Stimulated activated CD8-positive, alpha-beta memory T cell treated with anti-CD3 and anti-CD28 coated beads, Interleukin-2, amount 100 ng/mL, for 1 hour (primary cell): ENCODE measurements at places on chromosomes 1 and 21.

DNA sequence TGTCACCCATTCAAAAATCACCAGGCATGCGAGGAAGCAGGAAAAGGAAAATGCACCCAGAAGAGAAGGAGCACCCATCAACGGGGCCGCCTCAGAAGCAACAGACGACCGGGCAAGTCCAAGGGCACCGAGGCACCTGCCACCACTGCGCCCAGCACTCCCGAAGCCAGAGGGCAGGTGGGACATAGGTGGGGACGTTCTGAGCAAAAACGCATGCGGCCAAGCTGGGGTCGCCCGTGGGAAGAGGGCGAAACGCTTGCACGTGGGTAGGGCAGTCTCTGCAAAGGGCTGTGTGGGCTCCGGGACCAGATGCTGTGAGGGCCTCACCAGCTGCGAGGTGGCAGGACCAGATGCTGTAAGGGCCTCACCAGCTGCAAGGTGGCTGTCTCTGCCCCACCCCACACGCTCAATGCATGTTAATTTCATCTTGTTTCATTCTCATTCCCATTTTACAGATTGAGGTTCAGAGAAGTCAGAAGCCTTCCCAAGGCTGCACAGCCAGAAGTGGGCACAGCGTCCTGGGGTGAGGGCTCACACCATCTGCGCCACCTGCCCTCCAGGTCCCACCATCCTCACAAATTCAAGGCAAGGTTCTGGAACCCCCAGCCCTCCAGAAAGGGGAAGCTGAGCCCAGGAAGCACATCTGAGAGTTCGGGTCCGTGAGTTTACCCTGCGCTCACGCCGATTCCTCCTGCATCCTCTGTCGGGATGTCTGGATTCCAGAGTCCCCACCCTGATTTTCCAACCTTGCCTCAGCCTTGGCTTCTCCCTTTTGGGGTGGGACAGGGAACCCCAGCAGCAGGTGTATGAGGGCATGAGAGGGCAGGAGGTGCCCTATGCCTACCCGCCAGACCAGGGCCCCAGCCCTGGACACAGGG, 8.2 kb upstream of the SAMD11 start:
- DNase-seq, result no peak

DNA sequence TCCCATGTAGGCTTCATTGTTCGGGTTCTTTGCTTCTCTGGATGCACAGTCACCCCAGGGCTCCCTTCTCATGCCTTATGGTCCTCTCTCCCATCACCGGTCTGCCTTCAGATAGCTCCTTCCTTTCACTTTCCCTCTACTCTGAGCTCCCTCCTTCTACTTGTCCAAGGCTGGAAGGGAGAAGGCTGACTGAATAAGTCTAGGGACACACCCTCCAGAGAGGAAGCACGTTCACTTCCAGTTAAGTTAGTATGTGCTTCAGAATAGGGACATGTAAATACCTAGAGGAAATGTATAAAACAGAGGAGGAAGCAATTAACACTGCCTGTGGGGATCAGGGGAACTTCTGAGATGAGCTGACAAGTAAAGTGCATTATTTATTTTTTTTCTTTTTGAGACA, 23.5 kb downstream of the CXADR start:
- no peak for DNase-seq

- no peak for DNase-seq
These were observed 147.0 kb upstream of the ERG start for GRCh38 chr21:38645282-38645681.

DNA sequence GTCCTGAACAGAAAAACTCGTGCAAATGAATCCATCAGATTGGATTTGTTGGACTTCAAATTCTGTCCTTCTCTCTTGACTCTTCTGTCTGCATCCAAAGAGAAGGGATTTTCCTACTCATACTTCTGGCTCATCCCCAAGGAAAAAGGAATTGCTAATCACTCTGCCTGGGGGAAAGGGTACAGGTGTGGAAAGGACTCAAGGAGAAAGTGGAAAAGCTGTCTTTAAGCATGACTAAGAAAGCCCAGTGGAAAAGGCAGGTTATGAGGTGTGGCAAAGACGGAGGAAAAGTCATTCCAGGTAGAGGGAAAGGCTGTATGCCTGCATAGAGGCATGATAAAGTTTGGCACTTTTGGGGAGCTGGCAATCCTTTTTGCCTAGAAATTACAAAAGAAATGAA, 43.4 kb downstream of the PTGS2 start:
- no peak for DNase-seq

GRCh38 chr1:151871284-151872030, 17.9 kb upstream of the THEM5 start:
- DNase-seq, result no peak

- DNase-seq, result no peak
These were observed 126.9 kb upstream of the ERRFI1 start for GRCh38 chr1:8152731-8153702.

- no peak for DNase-seq
These were observed 70.5 kb downstream of the SSBP3 start for GRCh38 chr1:54335755-54336108.

- no peak for DNase-seq
These were observed 315.4 kb downstream of the ADGRL2 start for GRCh38 chr1:82116105-82116504.
